ENCODE measurements at places on chromosomes 7 and 10. TPM values are rescaled to one million over a fixed set of nuclear protein-coding genes. Genes with fewer than 3 reads are reported as not detected.
A peak's percentile ranks its signal among the peaks of the same experiment; 100 is the strongest.

CLCN1 gene
- not detected for total RNA-seq

MRLN gene
- not detected for total RNA-seq

ARMC10 gene
- 46.3 TPM for total RNA-seq

ADAP1 gene
- 6.4 TPM for total RNA-seq

DOCK4 gene
- total RNA-seq = 8.3 TPM

PPIA gene
- 1,835 TPM for total RNA-seq

SNCG gene
- 2.7 TPM for total RNA-seq

SLC18A3 gene
- total RNA-seq = not detected

NEUROG3 gene
- not detected for total RNA-seq

GRCh38 chr10:9922126-9922870, 1095.4 kb upstream of the CELF2 start:
- no peak for DNase-seq

- peak; percentile 63 for DNase-seq
Observed at GRCh38 chr10:103836861-103837260, 18.5 kb downstream of the SH3PXD2A start.

- no peak for DNase-seq
Observed at GRCh38 chr10:114405011-114405350, 679 bp upstream of the AFAP1L2 start.

GRCh38 chr10:112852306-112852705, 97.7 kb upstream of the TCF7L2 start:
- no peak for DNase-seq

DNA sequence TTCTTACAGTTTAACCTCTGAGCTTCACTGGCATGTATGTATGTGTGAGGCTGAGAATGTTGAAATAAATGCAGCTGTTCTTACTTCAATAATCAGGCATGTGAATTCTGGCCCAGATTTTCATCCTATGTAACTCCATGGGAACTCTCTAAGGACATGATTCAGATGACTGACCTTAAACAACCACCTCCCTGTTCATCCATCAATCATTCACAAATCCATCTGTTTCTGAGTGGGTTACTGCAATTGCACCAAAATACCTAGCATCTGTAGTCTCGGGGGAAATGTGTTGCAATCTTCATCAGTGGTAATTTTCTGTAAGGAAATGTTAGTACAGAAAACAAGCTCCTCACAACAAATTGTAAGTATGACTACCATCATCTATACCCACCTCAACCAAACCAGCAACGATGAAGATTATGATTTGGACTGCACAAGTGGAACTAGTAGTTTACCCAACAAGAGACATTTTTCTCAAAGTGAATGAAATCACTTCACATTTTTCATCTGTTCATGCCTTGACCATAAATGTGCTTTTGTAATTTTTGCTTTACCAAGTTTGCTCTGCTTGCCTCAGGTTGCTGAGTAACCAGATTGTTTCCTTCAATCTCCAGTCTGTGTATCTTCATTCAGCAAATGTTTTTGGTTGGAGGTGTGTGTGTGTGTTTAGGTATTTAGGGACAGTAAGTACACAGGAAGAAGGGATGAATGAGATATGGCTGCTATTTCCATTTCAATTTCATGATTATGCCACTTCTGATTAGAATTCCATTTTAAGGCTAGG, 65.7 kb upstream of the FZD8 start:
- DNase-seq = no peak

DNA sequence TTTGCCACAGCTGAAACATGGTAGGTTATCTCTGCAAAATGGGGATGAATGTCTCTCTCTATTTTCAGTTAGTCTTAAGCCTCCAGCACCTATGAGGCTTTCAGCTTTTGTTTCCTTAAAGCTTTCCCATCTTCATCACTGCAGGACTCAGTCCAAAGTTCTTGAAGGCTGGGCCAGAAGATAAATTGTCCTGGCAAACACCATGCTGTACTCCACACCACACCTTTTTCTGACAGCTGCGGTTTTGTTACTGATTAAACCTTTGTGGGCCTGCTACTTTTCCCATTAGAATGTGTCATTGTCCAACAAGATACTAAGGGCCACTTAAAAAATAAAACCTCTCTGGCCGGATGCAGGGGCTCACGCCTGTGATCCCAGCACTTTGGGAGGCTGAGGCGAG, 87.2 kb upstream of the A1CF start:
- no peak for DNase-seq

GRCh38 chr10:109696981-109697775, 226.1 kb downstream of the XPNPEP1 start:
- no peak for DNase-seq

DNA sequence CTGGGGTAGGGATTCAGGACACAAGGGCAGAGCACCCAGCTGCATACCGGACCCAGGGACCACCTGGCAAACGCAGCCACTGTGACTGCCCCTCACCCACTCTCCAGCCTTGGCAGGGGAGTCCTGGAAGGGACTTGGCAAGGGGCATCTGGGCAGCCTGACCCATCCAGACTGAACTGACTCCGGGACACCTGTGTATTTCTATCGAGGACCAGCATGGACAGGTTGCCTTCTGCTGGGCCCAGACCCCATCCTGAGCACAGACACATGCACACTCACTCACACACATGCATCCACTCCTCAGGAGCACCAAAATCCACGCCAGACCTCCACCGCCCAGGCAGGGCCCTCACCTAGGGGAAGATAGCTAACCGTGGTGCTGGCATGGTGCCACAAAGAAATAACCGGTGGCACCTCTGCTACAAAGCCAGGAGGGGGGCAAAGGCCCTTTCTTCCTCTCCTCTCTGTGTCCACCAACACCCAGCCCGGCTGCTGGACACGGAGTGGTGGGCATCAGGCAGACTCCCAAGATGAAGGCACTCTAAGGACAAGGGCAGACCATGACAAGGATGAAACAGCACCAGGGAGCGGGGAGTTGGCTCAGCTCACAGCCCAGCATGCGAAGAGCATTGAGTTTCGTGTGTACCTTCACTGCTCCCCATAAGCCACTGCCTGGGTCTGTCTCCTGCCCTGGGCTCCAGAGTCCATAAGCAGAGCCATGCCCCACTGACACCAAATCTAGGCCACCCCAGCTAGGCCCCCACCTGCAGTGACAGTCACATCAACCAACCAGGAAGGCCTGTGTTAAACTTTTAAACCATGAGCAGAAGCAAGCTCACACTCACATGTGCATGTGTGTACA, 35.3 kb downstream of the KCNH2 start:
- no peak for DNase-seq

DNA sequence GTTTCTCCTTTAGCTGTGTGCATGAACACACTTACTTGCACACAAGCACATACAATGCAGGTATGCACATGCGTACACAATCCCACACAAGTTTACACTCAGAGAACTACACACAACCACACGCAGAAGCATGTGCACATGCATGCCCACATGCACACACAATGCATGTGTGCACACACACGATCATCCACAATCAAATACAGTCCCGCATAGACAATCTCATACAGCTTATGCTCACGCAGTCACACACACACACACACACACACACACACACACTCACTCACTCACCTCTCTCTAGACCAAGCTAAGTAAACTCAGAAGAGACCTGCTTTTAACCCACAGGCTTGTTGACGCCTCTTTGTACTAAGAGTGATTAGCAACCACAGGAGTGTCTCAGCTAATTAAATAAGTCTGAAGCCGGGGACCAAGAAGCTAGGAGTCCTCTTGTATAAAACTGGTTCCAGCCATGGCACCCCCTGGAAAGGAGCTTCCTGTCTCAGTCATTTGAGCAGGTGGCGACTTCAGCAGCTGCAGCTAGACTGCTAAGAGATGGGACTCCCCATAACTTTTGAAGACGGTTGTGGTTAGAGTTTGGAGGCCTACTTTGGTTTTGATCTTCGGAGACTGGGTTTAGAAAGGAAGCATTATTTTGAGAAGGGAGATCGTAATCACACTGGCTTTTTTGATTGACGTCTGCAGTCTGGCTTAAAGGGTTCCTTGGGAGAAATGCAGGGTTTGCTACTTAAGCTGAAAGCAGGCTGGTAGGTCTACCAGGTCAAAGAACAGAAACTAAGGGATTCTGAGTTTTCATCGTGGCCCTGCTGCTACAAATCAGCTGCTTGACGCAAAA, 82.3 kb upstream of the ADRB1 start:
- DNase-seq = peak; percentile 65

DNA sequence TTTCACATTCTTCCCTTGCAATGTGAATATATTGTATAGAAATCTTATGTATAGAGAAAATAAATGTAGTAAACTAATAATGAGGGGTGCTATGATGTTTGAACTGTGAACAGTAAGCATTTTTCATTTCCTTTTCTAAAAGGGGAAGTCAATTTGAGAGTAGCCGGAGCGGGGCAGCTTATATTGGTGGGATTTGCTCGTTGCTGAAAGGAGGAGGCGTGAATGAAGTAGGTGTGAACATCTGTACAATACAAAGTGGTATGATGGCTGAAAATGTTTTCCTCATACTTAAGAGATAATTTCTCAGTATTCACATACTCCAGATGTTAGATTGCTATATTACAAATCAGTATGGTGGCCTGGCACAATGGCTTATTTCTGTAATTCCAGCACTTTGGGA, 87.1 kb downstream of the SRI start:
- DNase-seq = no peak

- no peak for DNase-seq
Observed at GRCh38 chr10:13711291-13711690, 124.5 kb downstream of the PRPF18 start.

GRCh38 chr10:104663563-104663962, 22.5 kb downstream of the SORCS3 start:
- DNase-seq = no peak

- no peak for DNase-seq
Observed at GRCh38 chr10:93075369-93076221, 1.9 kb downstream of the CYP26A1 start.

GRCh38 chr7:9507290-9507689, 1073.9 kb downstream of the NXPH1 start:
- peak; percentile 50 for DNase-seq
